ENCODE measurements at places on chromosomes 5 and 9. TPM values are rescaled to one million over a fixed set of nuclear protein-coding genes. Genes with fewer than 3 reads are reported as not detected.

- H3K27me3 ChIP-seq = peaks cover 7% of the 10 kb centered on the region
- no peak overlapping the region for H3K27ac ChIP-seq
- no peaks in the 10 kb centered on the region for H3K4me1 ChIP-seq
Observed at GRCh38 chr5:83552275-83552674, 80.7 kb downstream of the VCAN start.

DNA sequence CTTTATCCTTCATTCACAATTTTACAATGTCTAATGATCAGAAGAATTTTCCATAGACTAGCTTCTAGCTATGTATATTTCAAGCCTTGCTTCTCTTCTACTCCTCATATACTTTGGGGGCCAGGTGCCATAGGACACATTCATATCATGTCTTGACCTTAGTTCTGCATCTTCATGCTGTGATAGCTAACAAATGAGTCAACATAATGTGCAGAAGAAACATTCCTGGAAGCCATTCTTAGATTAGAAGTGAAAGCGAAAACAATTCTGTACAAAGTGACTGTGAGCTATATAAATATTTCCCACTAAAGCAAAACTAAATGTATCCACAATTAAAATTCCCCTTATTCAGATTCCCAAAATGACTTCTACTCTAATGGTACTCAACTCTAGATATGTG, 320.2 kb upstream of the NREP start:
- H3K27ac ChIP-seq = no peak overlapping the region
- H3K4me3 ChIP-seq = no peak overlapping the region
- H3K4me1 ChIP-seq = peaks cover 10% of the 10 kb centered on the region
- no peak for DNase-seq
- H3K27me3 ChIP-seq = peaks cover 4% of the 10 kb centered on the region

PPP1R26 gene
- total RNA-seq = 0.52 TPM

BARHL1 gene
- not detected for total RNA-seq

- peaks cover 10% of the 10 kb centered on the region for H3K27me3 ChIP-seq
- no peak overlapping the region for H3K4me3 ChIP-seq
- no peak overlapping the region for H3K27ac ChIP-seq
- H3K36me3 ChIP-seq = no peaks in the 10 kb centered on the region
- no peak for DNase-seq
Observed at GRCh38 chr9:72044095-72044494, 16.3 kb downstream of the C9orf57 start.

- DNase-seq = peak; percentile 35
- peaks cover 25% of the 10 kb centered on the region for H3K4me1 ChIP-seq
Observed at GRCh38 chr9:7756088-7756487, 43.5 kb downstream of the DMAC1 start.

MCTP1 gene
- total RNA-seq = not detected

CYLC2 gene
- not detected for total RNA-seq

DNA sequence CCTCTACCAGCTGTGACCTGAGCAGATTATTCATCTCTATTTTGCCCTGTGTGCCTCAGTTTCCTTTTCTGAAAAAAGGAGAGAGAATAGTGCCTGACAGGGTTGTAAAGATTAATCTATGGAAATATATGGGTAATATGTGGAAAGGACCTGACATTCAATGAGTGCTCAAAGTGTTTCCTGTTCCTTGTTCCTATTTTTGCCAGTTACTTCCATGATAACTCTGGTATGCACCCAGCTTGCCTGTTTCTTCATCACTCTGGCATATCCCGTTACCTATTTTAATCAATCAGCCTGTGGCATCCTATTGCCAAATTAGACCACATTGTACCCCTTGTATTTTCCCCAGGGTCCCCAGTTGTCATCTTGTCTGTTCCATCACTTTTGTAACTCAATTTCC, 3.6 kb upstream of the ARAP3 start:
- H3K36me3 ChIP-seq = no peaks in the 10 kb centered on the region
- H3K27ac ChIP-seq = no peak overlapping the region
- H3K4me1 ChIP-seq = peaks cover 38% of the 10 kb centered on the region
- H3K27me3 ChIP-seq = peaks cover 12% of the 10 kb centered on the region

STC2 gene
- total RNA-seq = 8.9 TPM

GRCh38 chr5:59151162-59151889, 568.5 kb downstream of the RAB3C start:
- peaks cover 5% of the 10 kb centered on the region for H3K36me3 ChIP-seq
- no peak for DNase-seq
- peak overlapping the region; percentile 20 for H3K27ac ChIP-seq
- H3K27me3 ChIP-seq = no peaks in the 10 kb centered on the region
- H3K4me1 ChIP-seq = peaks cover 12% of the 10 kb centered on the region
- H3K4me3 ChIP-seq = no peak overlapping the region

DNA sequence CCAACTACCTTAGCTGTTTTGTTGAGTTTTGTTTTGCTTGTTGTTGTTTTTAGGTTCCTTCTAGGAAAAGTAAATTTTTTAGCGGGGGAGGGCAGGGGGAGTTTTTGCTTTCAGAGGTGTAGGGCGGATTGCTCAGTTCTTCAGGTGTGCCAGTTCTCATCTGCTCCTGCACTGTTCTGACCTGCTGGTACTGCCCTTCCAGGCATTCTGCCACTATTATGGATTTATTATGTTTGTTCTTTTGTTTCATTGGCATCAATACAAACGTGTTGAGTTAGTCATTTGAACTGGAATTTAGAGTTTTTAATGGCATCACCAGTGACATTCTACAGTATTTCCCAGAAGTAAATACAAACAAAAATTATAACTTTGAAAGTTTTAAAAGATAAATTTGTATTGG, 26.0 kb downstream of the ERCC6L2 start:
- no peak for DNase-seq
- H3K27ac ChIP-seq = no peak overlapping the region
- no peak overlapping the region for H3K4me3 ChIP-seq
- peaks cover 28% of the 10 kb centered on the region for H3K36me3 ChIP-seq
- no peaks in the 10 kb centered on the region for H3K27me3 ChIP-seq

- no peak overlapping the region for H3K27ac ChIP-seq
- no peak overlapping the region for H3K4me3 ChIP-seq
Observed at GRCh38 chr5:122264610-122265009, 47.4 kb upstream of the SNCAIP start.

DNA sequence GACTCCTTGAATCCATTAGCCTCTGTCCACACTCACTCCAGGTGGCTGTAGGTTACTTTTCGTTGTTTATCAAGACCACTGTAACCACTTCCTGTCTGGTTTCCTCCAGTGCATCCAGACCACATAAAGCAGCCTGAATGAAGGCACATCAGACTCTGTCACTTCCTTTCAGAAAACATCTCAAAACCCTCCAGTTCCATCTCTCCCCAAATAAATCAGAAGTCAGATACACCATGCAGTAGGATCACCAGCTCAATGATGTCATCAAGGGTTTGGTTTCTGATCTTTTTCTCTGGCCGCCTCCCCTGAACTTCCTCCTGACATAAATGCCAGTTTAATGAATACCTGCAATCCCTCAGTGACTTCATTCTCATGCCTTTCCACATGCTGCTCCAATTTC, 161.2 kb downstream of the ZNF462 start:
- H3K36me3 ChIP-seq = no peaks in the 10 kb centered on the region
- H3K27me3 ChIP-seq = peaks cover 2% of the 10 kb centered on the region
- peaks cover 13% of the 10 kb centered on the region for H3K4me1 ChIP-seq
- peak; percentile 14 for DNase-seq
- H3K4me3 ChIP-seq = no peak overlapping the region

- H3K4me1 ChIP-seq = peaks cover under 1% of the 10 kb centered on the region
- no peak overlapping the region for H3K27ac ChIP-seq
- H3K27me3 ChIP-seq = peaks cover 9% of the 10 kb centered on the region
- no peak overlapping the region for H3K4me3 ChIP-seq
Observed at GRCh38 chr9:126699401-126699881, 85.7 kb downstream of the LMX1B start.

DNA sequence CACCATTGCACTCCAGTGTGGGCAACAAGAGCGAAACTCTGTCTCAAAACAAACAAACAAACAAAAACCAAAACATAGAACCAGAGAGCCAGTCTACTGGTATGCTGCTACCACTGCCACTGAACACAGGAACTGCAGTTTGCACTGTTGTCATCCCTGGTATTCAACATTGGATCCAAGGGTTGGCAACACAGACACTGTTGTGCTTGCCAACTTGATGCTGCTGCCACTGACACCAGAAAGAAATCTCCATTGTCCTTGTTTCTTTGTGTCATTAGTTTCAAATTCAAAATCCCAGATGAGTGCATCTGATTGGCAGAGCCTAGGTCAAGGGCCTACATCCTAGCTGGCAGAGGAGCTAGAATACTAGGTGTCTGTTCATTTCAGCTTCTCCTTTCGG, 16.2 kb downstream of the HINT1 start:
- no peak overlapping the region for H3K27ac ChIP-seq
- no peaks in the 10 kb centered on the region for H3K27me3 ChIP-seq
- no peak for DNase-seq
- H3K4me3 ChIP-seq = no peak overlapping the region
- H3K36me3 ChIP-seq = peaks cover 2% of the 10 kb centered on the region
- no peaks in the 10 kb centered on the region for H3K4me1 ChIP-seq

DNA sequence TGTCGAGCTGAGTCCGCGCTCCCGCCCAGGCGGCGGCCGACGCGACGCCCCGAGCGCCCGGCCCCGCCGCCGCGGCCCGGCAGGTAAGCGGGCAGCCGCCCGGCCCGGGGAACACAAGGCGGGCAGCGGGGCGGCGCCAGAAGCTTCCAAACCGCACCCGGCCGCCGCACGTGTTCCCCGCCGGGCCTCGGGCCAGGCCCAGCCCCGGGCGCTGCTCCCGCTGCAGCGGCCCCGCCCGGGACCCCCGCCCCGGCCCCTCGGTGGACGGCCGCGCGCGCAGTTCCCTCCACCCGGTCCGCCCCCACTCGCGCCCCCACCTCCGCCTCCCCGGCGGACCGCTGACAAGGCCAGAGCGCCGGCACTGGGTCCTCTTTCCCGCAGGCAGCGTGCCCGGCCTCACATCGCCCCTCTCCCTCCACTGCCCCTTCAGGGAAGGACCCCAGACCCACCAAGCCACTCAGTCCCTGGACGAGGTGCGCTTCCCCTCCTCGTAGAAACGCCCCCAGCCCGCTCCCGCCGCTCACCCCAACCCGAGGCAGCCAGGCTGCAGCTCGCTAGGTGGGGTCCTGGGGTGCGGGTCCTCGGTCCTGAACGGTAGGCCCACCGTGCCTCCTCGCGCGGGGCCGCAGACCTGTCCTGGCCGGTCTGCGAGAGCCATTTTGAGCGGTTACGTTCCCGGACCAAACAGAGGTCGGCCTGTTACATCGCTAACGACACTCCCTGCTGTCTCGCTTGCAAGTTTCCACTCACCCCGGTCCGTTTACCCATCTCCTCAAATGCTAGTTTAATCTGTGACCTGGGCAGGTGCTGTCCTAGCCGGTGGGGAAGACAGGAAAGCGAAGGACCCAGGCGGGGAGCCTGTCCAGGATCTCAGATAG, 475 bp downstream of the WDR5 start:
- no peaks in the 10 kb centered on the region for H3K27me3 ChIP-seq
- peaks cover 40% of the 10 kb centered on the region for H3K4me1 ChIP-seq

GRCh38 chr9:5633243-5633642, 4.3 kb downstream of the RIC1 start:
- no peak overlapping the region for H3K4me3 ChIP-seq
- peaks cover 38% of the 10 kb centered on the region for H3K4me1 ChIP-seq
- no peaks in the 10 kb centered on the region for H3K27me3 ChIP-seq
- peaks cover 33% of the 10 kb centered on the region for H3K36me3 ChIP-seq

- H3K36me3 ChIP-seq = no peaks in the 10 kb centered on the region
- H3K4me1 ChIP-seq = no peaks in the 10 kb centered on the region
Observed at GRCh38 chr5:166938071-166938470, 1353.4 kb upstream of the WWC1 start.

DNA sequence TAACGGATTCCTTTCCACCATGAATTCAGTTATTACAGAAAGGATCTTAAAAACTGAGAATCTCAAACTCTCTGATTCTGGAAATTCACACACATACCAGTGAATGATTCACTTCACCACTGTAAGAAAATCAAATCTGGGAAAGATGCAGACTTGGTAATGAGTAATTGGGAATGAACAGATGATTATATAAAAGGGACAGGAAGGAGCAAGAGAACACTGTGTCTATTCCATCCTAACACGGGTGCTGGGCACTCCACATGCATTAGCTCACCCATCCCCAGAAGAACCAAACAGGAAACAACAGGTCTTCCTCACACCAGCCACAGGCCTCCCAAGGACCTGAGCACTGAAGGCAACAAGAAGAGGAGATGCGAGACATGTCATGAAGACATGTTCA, 74.8 kb upstream of the ZNF622 start:
- H3K36me3 ChIP-seq = peaks cover 28% of the 10 kb centered on the region
- H3K4me3 ChIP-seq = no peak overlapping the region
- H3K4me1 ChIP-seq = peaks cover 26% of the 10 kb centered on the region
- no peak for DNase-seq
- H3K27me3 ChIP-seq = no peaks in the 10 kb centered on the region

HACD4 gene
- total RNA-seq = 17.1 TPM

GRCh38 chr5:56080375-56081052, 85.8 kb upstream of the IL6ST start:
- H3K27me3 ChIP-seq = no peaks in the 10 kb centered on the region
- no peak for DNase-seq
- peak overlapping the region; percentile 29 for H3K4me3 ChIP-seq
- peaks cover 18% of the 10 kb centered on the region for H3K36me3 ChIP-seq
- peaks cover 70% of the 10 kb centered on the region for H3K4me1 ChIP-seq

GRCh38 chr5:62317810-62318209, 11.8 kb downstream of the KIF2A start:
- no peak overlapping the region for H3K27ac ChIP-seq
- no peak overlapping the region for H3K4me3 ChIP-seq
- DNase-seq = no peak
- H3K4me1 ChIP-seq = peaks cover 56% of the 10 kb centered on the region
- peaks cover 33% of the 10 kb centered on the region for H3K36me3 ChIP-seq
- H3K27me3 ChIP-seq = no peaks in the 10 kb centered on the region

GRCh38 chr5:137281201-137281600, 217.9 kb downstream of the SPOCK1 start:
- no peaks in the 10 kb centered on the region for H3K4me1 ChIP-seq
- no peak for DNase-seq
- no peaks in the 10 kb centered on the region for H3K27me3 ChIP-seq
- no peak overlapping the region for H3K4me3 ChIP-seq

SEMA6A gene
- total RNA-seq = not detected

DNA sequence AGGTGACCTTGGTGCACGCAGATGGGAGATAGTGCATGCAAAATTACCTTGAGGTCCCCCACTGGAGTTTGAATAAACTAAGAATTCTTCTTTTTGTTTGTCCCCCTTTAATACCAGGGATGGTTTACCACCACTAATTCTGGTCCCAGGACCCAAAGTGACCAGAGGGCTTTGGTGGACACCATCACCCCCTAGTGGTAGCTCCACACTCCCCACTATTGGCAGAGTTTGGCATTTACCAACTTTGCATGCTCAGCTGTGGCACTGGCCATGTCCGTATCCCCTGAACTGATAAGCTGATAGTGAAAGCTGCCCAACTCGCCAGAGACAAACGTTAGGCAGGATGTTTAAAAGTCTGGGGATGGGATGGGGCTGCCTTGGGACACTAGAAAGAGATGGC, 3.3 kb downstream of the ASTN2 start:
- H3K4me1 ChIP-seq = peaks cover 2% of the 10 kb centered on the region
- peaks cover 26% of the 10 kb centered on the region for H3K27me3 ChIP-seq
- H3K27ac ChIP-seq = no peak overlapping the region
- no peak for DNase-seq
- H3K4me3 ChIP-seq = no peak overlapping the region
